Stimulated activated CD4-positive, alpha-beta T cell treated with anti-CD3 and anti-CD28 coated beads, TNF-alpha, amount 100 ng/mL, for 1 hour (primary cell): ENCODE measurements at places on chromosomes 5 and 9.

DNA sequence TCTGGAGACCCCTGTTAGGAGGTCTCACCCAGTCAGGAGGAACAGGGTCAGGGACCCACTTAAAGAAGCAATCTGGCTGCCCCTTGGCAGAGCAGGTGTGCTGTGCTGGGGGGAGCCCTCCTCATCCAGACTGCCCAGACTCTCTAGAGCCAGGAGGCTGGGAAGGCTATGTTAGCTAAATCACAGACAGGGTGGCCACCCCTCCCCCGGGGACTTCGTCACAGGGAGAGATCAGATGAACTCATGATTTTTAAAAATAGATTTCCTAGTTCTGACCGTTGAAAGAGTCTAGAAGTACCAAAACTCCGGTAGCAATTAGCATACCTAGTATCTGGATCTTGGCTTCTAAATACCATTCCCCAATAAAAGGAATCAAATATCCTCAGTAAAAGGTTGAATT, 35.0 kb upstream of the FOXB2 start:
- no peak for DNase-seq

GRCh38 chr9:81379655-81380054, 309.7 kb downstream of the TLE1 start:
- DNase-seq, result no peak

DNA sequence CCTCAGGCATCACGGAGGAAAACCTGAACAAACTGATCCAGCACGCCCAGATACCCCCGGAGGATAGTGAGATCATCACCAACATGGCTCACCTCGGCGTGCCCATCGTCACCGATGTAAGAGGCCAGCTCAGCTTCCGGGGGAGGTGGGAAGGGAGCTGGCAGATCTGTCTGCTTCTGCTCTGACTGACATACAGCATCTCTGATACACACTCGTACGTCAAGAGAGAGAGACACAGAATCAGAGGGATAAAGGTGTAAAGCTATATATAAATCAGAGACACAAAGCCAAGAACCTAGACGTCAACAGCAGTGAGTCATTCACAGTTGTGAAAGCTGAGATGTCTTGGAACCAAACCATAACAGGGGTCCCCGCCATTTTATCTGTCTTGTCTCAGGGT, 30.1 kb upstream of the CFAP157 start:
- DNase-seq, result no peak

GRCh38 chr9:94697972-94698581, 28.4 kb upstream of the AOPEP start:
- no peak for DNase-seq

DNA sequence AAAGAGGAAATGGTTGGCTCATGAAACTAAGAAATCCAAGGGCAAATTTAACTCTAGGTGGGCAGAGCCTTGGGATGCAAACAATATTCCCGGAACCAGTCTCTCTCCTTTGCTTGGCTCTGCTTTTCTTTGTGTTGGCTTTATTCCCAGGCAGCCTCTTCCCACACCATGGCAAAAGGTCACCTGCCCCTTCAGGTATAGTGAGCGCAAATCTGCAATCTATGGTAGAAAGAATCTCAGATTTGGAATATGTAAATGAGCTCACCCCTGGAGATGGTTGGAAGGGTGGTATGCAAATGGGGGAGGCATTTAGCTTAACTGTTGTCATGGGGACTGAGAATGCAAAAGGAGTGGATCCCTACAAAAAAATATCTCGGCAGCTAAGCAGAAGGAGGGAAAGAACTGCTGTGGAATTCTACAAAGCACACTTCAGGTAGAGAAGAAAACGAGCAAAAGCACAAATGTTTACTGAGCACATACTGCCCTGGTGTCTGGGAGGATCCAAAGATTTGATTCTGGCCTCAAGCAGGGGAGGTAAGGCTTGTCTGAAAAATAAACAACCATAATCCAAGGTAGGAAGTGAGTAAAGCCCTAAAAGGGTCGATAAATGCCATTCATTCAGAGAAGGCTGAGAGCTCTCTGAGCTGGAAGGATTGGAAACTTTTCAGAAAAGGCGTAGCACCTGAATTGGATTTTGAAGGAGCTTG, 139.7 kb downstream of the TLE1 start:
- DNase-seq, result no peak

- DNase-seq, result no peak
Measured at GRCh38 chr9:81622471-81623255, 66.7 kb downstream of the TLE1 start.

DNA sequence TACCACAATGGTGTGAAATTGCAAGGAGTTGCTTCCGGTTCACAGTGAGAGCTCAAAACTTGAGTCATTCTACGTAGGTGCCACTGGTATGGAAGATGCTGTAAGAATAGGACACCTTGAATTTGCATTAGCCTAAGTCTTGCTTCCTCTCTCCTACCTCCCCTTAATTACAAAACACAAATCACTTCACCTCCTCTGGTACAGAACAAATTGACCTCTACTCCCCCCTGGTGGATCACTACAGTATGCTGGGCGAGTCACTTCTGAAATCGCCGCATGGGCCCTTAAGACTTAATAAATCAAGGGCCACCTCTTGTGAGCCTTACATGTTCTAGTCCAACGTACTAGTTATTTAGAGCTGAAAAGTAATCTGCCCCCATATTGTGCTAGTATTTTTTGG, 145.3 kb upstream of the SMARCA2 start:
- DNase-seq, result no peak

GRCh38 chr9:135565141-135565628, 3.6 kb downstream of the PAEP start:
- DNase-seq, result no peak

DNA sequence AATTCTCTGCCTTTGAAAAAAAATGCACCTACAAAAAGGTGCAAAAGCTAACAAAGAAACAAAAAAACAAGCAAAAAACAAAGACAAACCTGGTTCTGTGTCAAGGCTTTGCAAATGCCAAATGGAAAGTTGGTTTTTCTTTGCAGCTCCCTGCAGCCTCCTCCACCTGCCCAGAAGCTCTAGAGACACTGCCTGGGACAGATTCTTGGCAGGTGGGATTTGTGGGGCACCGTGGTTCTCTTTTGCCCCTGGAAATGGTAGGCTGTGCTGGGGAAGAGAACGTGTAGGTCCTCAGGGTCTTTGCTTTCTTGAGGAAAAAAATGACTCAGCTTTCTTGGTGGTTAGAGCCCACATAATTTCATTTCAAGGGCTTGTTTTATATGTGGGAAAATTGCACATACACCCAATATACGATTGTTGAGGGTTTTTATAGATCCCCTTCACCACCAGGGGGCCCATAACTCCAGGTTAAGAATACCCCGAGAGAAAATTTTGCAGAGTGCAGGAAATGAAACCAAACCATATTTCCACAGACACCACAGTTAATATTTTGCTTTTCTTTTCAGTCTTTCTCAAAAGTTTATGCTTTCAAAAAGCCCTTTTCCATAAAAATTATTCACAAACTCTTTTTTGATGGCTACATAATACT, 58.7 kb downstream of the NXNL2 start:
- DNase-seq, result peak; percentile 8

DNA sequence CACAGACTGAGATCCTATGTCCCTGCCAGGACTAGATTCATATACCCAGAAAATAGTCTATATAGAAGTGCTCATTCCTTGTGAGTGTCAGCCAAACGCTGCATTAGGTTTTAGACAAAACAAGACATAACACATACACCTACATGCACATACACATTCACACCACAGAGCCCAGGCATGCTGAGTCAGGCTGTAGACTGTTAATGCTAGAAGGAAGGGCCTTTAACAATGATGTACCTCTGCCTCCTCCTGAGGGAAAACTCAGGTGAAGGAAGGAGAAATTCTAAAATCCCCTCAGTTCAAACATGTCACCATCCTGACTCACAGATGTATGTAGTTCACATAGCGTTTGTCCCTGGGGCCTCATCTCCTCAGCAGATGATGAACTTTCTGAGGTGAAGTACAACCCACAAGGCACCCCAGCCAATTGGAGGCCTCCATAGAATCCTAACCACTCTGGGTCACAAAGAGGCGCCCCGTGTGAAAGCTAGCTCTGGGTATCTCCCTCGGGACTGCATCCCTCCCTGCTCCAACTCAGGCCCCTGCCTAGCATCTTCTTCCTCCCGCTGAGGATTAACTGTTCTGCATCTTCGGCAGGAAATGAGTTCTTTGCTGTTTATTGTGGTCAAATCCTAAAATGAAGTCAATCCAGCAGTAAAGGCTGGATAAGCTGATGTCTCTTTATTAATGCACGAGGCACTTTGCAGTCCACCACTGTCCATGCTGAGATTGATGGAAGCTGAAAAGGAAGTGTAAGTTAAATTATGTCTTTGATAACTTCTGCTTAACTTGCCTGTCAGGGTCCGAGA, 40.8 kb upstream of the FSTL4 start:
- DNase-seq, result no peak

GRCh38 chr5:151381899-151382298, 34.5 kb upstream of the SLC36A2 start:
- DNase-seq, result no peak

DNA sequence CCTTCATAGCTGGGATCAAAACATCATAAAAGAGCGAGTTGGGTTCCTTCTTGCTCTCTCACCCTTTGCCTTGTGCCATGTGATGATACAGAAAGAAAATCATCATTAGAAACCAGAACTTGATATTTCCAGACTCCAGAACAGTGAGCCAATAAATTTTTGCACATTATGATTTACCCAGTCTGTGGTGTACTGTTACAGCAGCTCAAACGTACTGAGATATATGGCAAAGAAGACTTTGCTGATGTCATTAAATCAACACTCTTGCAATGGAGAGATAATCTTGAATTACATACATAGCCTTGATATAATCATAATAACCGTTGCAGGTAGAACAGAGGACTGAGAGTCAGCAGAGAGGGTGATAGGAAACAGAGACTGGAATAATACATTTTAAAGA, 1271.6 kb downstream of the CDH12 start:
- no peak for DNase-seq

GRCh38 chr5:157182143-157182757, 1.6 kb downstream of the ITK start:
- DNase-seq, result no peak

DNA sequence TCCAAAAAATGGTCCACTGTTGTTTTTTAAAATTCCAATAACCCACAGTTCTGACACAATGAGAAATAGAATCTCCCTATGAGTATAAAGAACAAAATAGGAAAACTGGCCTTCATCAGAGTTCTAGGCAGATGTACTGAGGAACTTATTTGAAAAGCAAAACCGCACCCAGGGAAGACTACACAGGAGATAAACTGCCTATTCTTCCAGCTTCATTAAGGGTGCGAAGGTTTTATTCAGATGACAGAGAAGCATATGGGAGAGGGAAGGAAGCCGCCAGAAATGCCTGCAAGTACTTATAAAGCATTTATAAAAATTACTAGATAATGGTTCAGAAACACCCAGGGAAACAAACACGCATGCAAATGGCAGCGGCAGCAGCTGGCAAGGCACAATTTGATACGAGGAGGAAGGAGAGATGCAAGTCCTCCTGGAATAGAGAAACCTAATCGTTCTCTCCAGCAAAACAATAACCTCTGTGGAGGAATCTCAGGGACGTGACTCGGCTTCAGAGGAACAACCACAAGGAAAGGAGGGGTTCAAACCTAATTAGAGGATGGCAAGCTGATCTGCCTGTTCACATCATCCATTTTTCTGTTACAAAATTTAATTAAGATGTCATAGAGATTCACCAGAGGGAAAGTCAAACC, 9.0 kb downstream of the TTLL11 start:
- no peak for DNase-seq

DNA sequence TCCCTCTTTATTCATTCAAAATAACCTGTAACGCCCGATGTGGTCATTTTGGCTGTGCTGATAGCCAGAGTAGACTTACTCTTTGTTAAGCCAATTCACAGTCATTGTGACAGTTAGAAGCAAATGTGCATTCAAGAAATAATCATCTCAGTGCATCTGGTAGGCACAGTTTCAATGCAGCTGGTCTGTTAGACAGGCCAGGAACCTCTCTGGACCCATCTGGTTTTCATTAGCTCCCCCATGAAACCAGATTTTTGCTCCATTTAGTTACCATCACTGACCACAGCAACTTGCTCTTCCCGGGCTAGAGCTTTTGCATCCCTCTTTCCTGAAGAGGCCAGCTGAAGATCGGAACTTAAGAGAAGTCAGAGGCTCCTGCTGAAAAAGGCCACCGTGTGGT, 284.2 kb downstream of the NSG2 start:
- DNase-seq, result no peak
